CD8-positive, alpha-beta memory T cell (primary cell): ENCODE measurements at places on chromosomes 11 and 22.

DNA sequence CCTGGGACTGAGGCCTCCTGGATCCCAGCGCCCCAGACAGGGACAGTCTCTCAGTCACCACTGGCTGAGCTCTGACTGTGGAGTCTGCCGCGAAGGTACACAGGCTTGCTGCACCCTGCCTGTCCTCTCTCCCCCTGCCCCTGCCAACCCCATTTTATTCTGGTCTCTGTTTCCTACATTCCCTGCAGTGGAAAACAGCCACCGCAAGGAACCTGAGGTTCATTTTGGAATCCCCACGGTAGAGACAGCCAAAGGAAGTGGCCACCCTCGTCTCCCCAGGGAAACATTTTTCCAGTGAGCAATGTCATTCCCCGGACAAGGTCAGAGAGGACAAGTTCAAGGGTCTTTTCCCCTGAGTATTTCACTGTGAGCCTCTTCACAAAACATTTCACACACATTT, 56.6 kb downstream of the FBXO7 start:
- no peak for DNase-seq

- DNase-seq, result no peak
Measured at GRCh38 chr22:32534252-32535235, 59.9 kb downstream of the FBXO7 start.

GRCh38 chr11:88849368-88849767, 216.4 kb downstream of the GRM5 start:
- DNase-seq, result no peak

DNA sequence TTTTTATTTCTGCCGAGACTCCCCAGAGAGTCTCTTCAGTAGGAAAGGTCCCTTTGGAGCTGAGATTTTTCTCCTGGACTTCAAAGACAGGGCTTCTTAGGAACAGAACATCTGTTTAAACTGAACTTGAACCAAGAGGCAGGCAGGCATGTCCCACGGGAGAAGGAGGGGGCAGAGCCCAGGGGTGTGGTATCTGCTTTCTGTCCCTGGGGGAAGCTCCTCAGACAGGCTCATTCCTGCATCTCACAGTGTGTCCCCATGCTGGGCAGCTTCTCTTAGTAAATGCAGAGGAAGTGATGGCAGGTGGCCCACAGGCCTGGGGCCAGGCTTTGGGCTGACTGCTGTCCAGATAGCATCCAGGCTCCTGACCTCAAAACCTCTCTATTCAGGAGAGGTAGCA, 47.3 kb downstream of the TSPAN18 start:
- no peak for DNase-seq

GRCh38 chr11:120334894-120335462, 1.2 kb upstream of the ARHGEF12 start:
- DNase-seq, result peak; percentile 69
